Right atrium auricular region (tissue), 2 donors: ENCODE measurements at places on chromosomes 11 and 22. TPM values are rescaled to one million over a fixed set of nuclear protein-coding genes. Genes with fewer than 3 reads are reported as not detected.
A peak's percentile ranks its signal among the peaks of the same experiment; 100 is the strongest.

GRCh38 chr11:409600-410483 is 5.0 kb downstream of the SIGIRR start:
- DNase-seq = no peak

Gene NOX4
- total RNA-seq = 20.2 TPM

- DNase-seq = no peak
Observed at GRCh38 chr11:10653946-10654810, 39.4 kb downstream of the IRAG1 start.

- DNase-seq = peak; percentile 83
Observed at GRCh38 chr11:859394-860131, 16.9 kb downstream of the TSPAN4 start.

DNA sequence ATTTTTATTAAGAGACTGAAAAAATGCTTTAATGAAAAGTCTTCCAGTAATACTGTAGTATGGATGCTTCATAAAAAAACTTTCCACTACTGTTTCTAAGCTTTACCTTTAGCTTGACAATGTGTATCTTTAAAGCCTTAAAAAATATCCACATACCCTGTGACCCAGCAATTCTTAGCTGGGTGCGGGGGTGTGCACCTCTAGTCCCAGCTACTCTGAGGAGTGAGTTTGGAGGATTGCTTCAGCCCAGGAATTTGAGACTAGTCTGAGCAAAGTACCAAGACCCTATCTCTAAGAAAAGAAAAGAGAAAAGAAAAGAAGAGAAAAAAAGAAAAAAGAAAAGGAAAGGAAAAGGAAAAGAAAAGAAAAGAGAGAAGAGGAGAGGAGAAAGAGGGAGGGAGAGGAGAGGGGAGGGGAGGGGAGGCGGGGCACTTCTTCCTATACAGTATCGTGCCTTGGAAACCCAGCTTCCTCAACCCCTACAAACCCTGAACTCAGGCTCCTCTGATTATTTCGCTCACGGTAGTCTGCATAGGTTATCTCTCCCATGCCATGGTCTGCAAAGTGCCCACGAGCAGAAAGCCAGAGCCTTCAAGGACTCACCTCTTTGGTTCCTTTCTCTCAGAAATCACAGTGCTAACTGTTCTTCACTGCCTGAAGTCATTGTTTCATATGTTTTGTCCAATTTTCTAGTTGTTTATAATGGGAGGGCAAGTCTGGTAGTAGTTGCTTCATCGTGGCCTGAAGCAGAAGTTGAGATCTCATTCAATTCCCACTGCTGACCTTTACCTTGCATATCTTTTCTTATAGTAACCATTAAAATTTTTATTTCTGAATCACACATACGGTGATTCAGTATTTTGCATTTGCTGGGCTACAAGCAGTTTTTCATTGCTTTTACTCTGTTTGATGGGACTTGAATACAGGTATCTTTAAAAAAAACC is 82.2 kb downstream of the FAM83F start:
- DNase-seq = no peak

Gene LIF
- 8.9 TPM for total RNA-seq

DNA sequence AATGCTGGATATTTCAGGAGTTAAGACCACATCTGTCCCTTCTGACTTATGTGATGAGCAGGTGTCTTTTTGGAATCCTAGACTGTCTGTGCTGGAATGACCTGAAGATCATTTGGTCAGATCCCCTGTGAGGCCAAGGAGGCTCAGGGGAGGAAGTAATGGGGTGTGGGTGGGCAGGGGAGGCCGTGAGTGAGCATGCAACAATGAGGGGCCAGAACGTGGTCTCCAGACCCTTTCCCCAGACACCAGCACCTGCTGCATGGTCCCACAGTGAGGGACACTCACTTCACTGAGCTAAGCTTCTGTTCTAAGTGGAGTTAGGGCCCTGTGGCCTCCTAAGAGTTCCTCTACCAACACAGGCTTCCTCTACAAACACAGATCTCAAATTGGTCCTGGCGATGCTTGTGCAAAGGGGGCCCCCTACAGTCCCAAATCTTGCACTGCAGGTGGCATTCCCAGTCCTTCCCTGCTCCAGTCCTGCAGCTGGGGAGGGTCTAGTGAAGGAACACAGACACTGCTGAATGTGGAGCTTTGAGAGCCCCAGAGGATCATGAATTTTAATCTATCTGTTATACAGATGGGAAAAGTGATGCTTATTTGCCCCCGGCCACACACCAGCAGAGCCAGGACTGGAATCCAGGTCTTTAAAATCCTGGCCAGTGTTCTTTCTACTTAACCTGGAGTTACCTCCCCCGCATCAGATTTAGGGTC is 7.4 kb downstream of the USP2 start:
- DNase-seq = no peak

Gene LRRC75B
- 7.5 TPM for total RNA-seq

DNA sequence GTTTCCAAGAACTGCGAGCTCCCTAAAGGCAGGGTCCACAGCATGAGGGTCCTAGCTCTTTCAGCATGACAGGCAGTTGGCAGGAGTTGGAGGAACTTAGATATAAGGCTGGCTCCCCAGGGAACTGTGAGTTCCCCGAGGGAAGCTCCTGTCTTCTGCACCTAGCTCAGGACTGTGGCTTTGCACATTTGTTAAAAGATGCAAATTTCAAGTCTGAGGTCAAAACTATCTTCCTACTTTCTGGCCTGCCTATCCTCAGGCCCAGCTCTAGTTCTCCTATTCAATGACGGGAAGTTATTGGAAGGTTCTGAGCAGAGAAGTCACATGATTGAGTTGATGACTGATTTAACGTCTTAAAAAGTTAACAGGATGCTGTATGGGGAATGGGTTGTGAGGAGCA is 11.7 kb upstream of the UCP3 start:
- DNase-seq = no peak

- DNase-seq = no peak
Observed at GRCh38 chr11:126385991-126386728, 30.7 kb downstream of the ST3GAL4 start.
